Activated CD4-positive, CD25-positive, alpha-beta regulatory T cell treated with anti-CD3 and anti-CD28 coated beads, Interleukin-2, amount 50 U/mL, for 72 hours (primary cell): ENCODE measurements at places on chromosomes 4 and X.

DNA sequence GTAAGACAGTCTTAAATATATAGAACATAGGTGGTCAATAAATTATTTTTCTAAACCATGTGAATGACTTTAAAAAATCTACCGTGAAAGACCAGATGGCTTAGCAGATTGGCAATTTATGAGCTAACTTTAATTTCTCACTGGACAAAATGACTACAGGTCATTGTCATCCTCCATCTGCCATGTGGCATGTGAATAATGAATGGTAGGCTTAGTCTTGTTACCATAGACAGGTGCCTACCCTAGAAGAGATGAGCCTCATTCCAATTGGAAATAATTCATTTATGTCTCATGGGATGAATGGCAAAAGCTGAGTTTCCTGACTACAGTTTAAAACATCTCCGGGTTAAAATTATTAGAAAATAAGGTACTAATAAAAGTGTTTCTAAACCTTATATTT is 1043.3 kb downstream of the FAT4 start:
- no peak for DNase-seq

DNA sequence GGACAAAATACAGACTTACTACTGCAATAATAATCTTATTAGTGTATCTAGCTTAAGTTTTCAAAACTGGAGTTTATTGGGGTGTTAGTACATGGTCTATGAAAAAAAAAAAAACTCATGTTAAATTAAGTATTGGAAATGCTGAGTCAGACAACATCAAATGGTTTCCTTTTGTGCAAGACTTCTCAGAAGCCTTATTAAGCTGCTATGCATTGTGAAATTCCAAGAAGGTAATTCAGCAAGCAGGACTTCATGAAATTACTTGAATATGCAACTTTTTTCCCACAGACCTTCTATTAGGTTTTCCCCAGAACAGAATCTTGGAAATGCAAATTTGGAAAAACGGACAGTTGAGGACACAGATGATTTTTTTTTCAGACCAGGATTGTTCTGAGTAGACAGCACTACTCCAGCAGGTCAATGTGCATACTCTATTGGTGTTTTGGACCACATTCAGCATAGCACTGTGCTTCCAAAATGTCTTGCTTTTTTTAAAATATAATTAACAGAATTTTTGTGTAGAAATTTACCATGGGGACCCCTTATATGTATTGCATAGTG is 568.8 kb upstream of the TENM3 start:
- DNase-seq: no peak

DNA sequence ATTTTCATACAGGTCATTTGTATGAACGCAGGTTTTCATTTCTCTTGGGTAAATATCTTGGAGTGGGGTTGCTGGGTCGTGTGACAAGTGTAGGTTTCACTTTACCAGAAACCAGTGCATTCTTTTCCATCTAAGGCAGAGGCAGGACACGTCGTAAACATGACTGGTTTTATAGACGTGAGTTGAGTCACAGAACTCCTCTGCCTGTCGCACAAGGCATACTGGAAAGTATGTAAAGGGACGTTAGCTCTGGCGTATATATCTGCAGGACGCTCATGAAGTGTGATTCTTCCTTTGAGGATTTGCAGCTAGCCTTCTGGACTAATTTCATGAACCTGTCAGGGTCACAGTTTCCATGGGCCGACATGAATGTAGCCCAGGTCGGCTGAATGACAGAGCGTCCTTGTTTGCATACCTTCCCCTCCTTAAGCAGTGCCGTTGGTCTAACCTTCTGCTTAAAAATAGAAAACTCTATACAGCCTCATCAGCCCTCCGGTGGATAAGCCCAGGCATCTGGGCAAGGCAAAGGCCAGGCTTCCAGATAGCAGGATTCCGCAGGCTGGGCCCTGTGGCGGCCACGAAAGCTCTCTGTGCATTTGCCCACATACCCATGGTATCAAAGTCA is 106.0 kb downstream of the GPR143 start:
- DNase-seq: no peak

DNA sequence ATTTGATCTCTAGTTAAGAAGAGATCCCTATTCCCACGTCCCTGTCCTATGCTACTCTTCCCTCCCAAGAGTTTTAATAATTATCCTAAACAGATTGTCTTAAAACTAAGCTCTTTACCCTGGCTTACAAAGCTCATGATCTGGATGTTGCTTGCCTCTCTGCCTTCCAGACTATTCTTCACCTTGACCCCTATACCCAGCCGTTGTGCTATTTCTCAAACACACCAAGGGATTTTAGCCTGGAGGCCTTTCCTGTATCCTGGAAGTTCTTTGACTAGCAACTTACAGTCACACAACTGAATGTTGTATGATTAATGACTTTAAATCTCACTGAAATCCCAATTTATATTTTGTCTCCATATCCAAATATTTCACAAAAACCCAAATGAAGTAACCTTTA is 314.9 kb downstream of the ADGRL3 start:
- no peak for DNase-seq

DNA sequence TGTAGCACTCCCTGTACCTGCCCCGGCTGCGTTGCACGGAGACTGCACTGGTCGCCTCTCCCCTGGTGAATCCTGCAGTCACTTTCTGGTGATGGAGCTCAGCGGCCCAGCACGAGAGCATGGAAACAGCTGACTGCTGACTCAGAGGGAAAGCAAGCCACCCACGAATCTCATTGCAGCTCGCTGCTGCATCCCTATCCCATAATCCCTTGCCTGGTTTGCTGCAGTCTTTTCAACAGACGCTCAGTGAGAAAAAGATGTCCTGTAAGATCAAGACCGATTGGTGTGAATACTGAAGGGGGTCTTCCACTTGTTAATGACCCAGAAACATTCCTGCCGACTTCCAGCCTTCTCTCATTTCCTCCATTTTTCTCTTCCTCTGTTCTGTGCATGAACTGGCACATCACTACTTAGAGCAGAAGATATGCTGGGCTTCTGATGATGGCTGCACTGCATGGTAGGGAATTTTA is 52.9 kb downstream of the TRIM2 start:
- no peak for DNase-seq

DNA sequence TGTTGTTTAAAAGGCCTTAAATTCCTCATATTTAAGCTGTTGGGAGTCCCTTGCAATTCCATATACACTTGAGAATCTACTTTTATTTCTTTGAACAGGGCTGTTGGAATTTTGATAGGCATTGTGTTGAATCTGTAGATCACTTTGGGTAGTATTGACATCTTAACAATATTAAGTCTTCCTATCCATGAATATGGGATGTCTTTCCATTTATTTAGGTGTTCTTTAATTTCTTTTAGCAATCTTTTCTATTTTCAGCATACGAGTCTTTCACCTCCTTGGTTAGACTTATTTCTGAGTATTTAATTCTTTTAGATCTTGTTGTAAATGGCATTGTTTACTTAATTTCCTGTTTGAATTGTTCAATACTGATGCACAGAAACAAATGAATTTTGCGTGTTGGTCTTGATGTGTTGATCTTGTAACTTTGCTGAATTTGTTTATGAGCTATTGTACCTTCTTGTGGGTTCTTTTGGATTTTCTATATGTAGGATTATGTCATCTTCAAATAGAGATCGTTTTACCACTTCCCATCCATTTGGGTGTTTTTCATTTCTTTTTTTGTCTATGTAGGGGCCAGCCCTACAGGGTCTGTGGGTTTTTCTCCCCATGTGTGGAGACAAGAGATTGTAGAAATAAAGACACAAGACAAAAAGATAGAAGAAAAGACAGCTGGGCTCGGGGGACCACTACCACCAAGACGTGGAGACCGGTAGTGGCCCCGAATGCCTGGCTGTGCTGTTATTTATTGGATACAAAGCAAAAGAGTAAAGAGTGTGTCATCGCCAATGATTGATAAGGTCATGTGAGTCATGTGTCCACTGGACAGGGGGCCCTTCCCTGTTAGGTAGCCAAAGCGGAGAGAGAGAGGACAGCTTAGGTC is 18.2 kb upstream of the CTBP1 start:
- no peak for DNase-seq

GRCh38 chrX:121160987-121161386 is 113.6 kb downstream of the GLUD2 start:
- DNase-seq: no peak

- no peak for DNase-seq
Measured at GRCh38 chrX:72048510-72049455, 82.9 kb downstream of the RTL5 start.

DNA sequence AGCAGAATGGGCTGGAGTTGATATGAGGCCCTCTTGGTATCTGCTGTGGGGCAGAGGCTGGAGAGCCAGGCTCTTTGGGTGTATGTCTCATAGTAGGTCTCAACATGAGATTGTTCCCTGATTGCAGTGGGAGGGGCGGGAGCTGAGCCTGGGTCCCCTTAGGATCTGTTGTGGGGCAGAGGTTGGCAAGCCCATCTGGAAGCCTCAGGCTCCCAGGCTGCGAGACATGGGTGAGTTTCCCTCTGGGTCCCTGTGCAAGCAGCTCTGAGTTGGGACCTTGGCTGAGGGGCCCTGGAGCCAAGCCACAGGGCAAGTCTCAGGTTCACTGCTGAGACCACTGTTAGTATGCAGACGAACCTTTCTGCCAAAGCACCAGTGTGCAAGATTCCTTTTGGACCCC is 201.9 kb downstream of the ARHGAP10 start:
- DNase-seq: no peak

DNA sequence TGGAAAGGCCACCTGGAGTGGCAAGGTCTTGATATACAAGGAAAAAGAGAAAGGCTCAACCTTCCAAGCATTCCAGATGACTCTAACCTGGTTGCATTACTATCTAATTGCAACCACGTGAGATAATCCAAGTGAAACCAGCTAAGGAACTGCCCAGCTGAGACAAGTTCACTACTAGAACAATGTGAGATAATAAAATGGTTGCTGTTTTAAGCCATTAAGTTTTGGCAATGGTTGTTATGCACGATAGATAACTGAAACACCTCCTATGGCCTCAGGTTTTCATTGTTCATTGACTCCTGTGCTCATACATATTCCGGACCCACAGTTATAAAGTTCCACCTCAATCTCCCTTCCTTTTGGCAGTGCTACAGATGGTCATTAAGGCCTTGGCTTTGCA is 9.2 kb upstream of the CXorf66 start:
- DNase-seq: no peak

GRCh38 chrX:136202889-136203288 is 48.3 kb downstream of the MAP7D3 start:
- no peak for DNase-seq

DNA sequence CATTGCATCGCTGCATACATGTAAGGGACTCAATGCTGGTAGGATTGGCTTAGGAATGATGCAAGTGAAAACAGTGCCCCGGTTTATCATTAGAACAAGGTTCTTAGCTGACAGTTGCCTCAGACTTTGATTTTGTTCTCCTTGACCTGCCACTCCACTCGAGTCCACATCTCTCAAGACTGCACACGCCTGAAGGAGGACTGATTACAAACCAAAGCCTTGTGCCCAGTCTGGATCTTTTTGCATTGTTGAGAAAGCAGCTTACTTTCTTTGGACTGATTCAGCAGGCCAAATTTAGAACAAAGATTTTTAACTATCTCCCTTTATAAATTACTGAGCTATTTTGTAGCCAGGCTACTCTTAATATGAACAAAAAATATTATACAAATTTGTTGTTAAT is 125.6 kb downstream of the PTTG2 start:
- no peak for DNase-seq

DNA sequence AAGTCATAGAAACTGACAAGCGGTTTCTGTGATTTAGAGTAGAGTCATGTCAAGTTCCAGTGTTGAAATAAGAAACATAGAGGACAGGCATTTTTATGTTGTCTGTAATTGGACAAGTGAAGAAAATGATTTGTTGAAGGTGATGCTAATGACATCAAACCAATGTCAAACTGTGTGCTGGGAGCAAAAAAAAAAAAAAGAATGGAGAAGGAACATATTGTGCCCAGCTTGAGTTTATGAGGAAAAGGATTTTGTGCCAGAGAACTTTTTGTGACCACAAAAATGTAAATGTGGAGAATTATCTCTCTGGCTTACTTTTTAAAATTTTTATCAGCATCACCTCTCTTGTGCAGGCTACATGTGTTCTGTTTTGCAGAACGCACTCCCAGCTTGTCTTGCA is 495.7 kb downstream of the RAPGEF2 start:
- DNase-seq: no peak

- DNase-seq: no peak
Measured at GRCh38 chrX:28756647-28757046, 169.4 kb downstream of the IL1RAPL1 start.

- DNase-seq: no peak
Measured at GRCh38 chrX:72475338-72475737, 97.3 kb downstream of the HDAC8 start.

- DNase-seq: no peak
Measured at GRCh38 chr4:38762560-38762959, 20.2 kb downstream of the TLR10 start.

GRCh38 chr4:169998981-169999380 is 27.2 kb downstream of the MFAP3L start:
- no peak for DNase-seq

GRCh38 chr4:84502955-84503373 is 3.9 kb upstream of the NKX6-1 start:
- DNase-seq: no peak

GRCh38 chr4:47855350-47855749 is 17.5 kb upstream of the CORIN start:
- DNase-seq: no peak

DNA sequence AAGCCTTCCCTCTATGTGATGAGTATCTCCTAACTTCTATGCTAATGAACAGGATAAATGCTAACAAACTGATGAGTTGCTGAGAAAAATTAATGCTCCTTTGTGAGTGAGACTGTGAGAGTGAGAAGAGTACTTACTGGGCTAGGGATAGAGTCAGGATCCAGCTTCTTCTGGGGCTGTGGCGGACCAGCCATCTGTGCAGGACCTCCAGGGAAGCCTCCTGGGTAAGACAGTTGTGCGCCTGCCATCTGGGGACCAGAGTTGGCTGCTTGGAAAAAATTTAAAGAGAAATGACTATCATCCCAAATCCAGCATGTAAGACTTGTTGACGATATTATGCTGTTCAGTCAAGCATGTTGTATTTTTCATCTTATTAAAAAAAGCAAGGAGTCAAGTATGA is 21.0 kb downstream of the SEC24D start:
- no peak for DNase-seq

- no peak for DNase-seq
Measured at GRCh38 chrX:71604141-71604540, 14.2 kb downstream of the CXCR3 start.
